Amniotic stem cell (primary cell): ENCODE measurements at places on chromosomes 1 and 21.

- no peak for DNase-seq
Observed at GRCh38 chr1:160371756-160372155, 4.9 kb downstream of the NHLH1 start.

- DNase-seq = no peak
Observed at GRCh38 chr21:45253633-45254459, 33.8 kb downstream of the POFUT2 start.

- DNase-seq = no peak
Observed at GRCh38 chr1:27147842-27148518, 6.9 kb downstream of the SLC9A1 start.

GRCh38 chr1:232045139-232045994 is 418.8 kb downstream of the DISC1 start:
- no peak for DNase-seq

DNA sequence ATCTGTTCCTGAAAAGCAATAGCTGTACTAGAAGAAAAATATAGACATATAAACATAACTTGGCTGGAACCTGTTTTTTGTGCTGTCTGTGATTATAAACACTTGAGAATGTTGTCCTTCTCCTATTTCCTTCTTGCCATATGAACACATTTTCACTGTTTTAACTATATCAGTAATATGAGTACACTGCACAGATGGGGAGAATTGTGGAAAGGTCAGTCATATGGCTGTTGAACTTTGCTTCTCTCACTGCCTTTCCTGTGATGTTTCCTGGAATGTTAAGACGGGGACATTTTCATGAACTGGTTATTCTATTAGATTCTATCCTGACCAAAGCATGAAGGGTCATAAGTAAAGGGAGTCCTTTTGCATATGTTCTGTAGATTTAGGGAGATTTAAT is 24.9 kb downstream of the HMCN1 start:
- no peak for DNase-seq

GRCh38 chr1:118589238-118589846 is 398.8 kb downstream of the TBX15 start:
- DNase-seq = no peak

GRCh38 chr1:245652660-245653427 is 498.1 kb downstream of the KIF26B start:
- no peak for DNase-seq

DNA sequence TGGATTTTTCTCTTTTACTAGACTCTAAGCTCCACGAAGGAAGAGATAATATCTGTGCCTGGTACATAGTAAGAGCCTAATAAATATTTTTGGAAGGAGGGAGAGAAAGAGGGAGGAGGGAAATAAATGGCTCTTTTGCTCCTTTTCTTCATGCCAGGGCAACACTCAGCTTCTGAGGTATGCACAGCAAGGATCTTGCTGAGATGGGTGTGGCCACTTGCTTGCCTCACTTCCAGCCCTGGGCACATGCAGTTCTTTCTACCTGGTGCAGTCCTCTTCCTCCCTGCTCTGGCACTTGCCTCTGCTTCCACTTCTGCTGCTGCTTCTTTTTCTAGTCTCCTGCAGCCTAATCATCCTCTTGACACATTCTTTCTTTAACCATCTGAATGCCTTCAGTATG is 148.1 kb downstream of the FGGY start:
- no peak for DNase-seq

DNA sequence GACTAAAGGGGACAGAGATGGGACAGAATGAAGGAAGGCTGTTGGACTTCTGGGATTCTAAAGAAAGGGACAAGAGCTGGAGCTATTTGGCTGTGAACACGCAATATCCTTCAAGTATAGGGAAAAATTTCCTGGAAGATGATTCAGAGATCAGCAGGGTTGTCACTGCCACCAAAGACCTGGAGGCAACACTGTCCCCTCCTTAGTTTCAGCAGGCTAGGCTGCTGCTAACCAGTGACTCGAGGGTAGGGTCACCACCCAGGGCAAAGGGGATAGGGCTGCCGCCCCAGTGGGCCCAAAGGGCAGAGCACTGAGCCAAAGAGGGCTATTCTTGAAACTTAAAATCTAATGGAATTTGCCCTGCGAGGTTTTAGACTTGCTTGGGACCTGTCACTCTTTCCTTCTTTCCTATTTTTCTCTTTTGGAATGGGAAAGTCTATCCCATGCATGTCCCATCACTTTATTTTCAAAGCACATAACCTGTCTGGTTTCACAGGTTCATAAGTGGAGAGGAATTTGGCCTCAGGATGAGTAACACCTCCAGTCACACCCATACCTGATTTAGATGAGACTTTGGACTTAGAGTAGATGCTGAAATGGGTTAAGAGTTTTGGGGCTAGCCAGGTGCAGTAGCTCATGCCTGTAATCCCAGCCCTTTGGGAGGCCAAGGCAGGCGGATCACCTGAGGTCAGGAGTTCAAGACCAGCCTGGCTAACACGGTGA is 11.9 kb downstream of the IFNLR1 start:
- no peak for DNase-seq

DNA sequence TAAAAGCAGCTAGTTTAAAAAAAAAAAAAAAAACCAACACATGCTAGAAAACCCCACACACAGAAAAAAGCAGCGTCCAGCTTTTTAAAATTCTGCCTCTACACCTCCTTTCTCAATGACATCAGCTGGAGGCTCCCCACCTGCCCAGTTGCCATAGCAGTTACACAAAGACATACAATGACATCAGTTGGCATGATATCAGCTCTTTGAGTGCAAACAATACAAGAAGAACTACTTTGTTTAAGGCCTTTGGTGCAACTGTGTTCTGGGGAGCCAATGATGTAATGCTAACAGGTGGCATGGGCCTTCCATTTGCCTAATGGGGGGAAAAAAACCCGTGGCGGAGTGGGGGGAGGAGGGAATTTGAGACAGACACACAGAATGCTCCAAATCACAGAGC is 32.9 kb downstream of the DUSP10 start:
- DNase-seq = no peak
